Naive B cell (primary cell): ENCODE measurements at places on chromosomes 7 and 10. TPM values are rescaled to one million over a fixed set of nuclear protein-coding genes. Genes with fewer than 3 reads are reported as not detected.

DNA sequence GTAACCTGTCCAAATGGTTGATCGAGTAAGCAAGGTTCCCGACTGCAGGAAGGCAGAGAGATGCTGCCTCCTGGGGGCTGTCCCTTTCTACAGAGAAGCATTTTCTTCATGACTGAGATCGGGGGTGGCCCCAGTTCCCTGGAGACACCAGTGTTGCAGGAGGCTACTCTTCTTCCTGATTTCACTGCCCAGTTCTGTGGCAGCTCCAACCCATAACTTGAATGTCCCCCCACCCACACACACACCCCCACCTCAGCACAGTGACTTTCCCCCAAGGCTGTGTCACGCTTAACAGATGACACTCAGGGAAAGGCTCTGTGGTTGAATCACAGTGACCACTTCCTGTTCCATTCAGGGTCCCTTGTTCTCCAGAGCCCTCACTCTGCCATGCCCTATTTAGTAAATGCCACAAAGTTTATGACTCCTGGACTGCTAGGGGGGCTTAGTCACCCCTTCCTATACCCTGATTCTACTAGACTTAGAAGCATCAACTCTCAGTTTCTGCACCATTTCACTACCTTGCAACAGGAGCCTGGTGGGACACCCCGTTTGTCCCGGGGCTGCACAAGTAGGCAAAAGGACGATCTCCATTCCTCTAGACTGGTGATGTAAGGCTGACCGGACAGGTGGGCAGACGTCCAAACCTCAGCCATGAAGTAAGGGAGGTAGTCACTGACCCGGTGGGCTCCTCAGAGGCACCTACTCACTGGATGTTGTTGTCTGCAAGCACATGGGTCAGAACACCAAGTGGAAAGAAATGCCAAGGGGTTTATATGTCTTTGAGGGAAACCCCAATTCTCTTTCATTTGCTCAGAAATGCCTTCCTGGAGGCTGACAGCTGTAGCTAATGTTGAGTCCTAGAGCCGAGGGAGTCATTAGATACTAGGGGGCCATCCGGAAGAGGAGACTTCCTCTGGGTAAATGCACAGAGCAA, 31.3 kb upstream of the SMC3 start:
- DNase-seq: peak; percentile 62

DNA sequence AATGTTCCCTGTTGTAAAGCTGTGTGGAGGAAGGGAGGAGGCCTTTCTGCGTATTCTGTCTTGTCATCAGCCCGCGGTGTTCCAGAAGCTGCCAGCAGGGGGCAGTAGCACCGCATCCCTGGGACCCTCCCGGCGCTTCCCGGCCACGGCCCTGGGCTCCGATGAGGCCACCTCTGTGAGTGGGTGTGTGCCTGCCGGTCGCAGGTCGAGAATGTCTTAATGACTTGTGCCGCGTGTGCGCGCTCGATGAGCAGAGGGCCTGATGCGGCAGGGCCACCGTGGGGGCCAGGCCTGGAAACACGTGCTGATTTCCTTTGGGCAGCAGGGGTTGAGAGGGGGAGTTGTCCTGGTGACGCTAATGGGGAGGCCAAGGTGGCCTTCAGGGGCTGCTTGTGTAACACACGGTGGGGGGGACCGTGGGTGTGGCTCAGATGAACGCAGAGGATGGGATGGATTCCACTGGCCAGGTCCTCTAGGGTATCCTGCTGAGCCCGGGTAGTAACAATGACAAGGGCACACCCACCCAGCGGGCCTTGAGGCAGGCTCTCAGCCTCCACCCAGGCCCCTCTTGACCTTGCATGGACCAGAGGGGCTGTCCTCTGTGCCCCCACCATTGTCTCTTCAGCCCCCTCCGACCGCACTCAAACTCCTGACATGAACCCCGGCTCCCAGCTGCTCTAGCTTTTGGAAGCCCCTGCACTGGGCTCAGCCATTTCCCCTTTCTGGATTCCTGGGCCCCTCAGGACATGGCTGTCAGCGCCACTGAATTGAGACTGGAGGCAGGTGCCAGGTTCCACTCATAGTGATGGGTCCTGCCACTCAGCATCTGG, 135.9 kb upstream of the PODXL start:
- no peak for DNase-seq

DNA sequence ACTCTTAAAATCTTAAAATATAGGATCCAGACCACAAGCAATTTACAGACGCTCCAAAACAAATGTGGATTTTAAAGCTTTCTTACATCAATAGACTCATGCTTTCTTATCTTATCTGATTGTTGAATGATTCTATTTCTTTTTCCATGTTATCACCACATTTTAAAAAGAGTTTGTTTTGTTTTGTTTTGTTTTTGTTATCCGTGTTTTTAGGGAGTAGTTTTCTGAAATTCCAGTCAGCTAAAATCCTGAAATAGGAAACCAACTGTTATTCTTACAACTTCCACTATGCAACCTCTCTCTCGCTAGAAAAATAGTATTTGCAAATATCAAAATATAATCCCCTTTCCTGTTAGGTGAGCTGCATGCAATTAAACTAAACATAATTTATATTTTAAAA, 251.0 kb downstream of the PCDH15 start:
- no peak for DNase-seq

Gene ACHE
- polyA plus RNA-seq: not detected

DNA sequence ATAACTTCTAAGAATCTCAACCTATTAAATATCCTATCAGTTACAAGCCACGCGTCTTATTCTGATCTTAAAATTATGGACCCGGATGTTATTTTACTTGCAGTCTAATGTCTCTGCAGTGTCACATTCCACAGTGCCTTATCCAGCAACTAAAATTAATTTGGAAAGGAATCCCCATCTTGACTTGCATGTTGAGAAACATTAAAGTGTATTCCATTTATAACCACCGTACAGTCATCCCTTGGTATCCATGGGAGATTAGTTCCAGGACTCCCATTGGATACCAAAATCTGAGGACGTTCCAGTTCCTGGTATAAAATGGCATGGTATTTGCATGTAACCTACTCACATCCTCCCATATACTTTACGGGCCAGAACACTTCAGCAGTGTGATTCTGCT, 194.7 kb downstream of the ARHGAP21 start:
- DNase-seq: no peak

GRCh38 chr7:100127866-100128636, 1.3 kb downstream of the MBLAC1 start:
- DNase-seq: no peak

- DNase-seq: no peak
Measured at GRCh38 chr7:37031571-37032257, 307.4 kb upstream of the AOAH start.

Gene TRPV5
- not detected for polyA plus RNA-seq

GRCh38 chr7:143255564-143255963, 7.7 kb upstream of the GSTK1 start:
- DNase-seq: no peak

- DNase-seq: no peak
Measured at GRCh38 chr10:5511231-5511884, 12.0 kb upstream of the CALML5 start.

- no peak for DNase-seq
Measured at GRCh38 chr10:133276100-133276434, 601 bp downstream of the ADAM8 start.

DNA sequence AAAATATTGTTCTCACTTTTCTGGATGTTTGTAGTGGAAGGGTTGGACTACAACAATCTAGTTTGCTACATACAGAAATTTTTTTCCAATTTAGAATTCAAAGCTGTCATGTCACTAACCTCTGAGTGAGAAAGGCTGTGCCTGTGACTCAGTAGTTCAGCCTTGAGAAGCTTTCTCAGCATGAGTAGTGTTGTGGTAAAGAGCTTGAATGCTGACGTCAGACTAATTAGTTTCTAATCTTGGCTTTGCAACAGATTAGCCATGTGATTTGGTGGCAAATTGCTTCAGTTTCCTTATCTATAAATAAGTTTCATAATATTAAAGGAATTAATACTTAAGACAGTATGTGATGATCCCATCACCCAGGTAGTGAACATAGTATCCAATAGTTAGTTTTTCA, 83.8 kb downstream of the ABCA13 start:
- no peak for DNase-seq

- no peak for DNase-seq
Measured at GRCh38 chr7:125670926-125671572, 741.4 kb upstream of the POT1 start.

GRCh38 chr7:30225863-30226613, 58.4 kb upstream of the ZNRF2 start:
- DNase-seq: peak; percentile 61
